ENCODE measurements at places on chromosomes 2 and 18. TPM values are rescaled to one million over a fixed set of nuclear protein-coding genes. Genes with fewer than 3 reads are reported as not detected.

The RAMP1 gene
- total RNA-seq: 29.3 TPM

The POTEC gene
- 0.46 TPM for total RNA-seq

The POTEI gene
- 1.2 TPM for total RNA-seq

The CNRIP1 gene
- total RNA-seq: 80.5 TPM

The CDH2 gene
- 216 TPM for total RNA-seq

The KCTD18 gene
- 11.5 TPM for total RNA-seq

The REG3G gene
- total RNA-seq: not detected

The TPO gene
- 0.23 TPM for total RNA-seq

The SCN3A gene
- 197 TPM for total RNA-seq

The PDE1A gene
- total RNA-seq: 34.4 TPM

The COL3A1 gene
- 109 TPM for total RNA-seq

The ICA1L gene
- 96.4 TPM for total RNA-seq

The FHOD3 gene
- total RNA-seq: 50.5 TPM

The GTF2A1L gene
- total RNA-seq: 0.69 TPM

The CTDP1 gene
- total RNA-seq: 13.8 TPM

The BCL2 gene
- 21.2 TPM for total RNA-seq

The GATA6 gene
- total RNA-seq: 0.23 TPM

The SKOR2 gene
- total RNA-seq: 0.23 TPM

The UPP2 gene
- 0.69 TPM for total RNA-seq

The DYSF gene
- total RNA-seq: 1.8 TPM

The CRACDL gene
- 3.7 TPM for total RNA-seq

The EVA1A gene
- not detected for total RNA-seq

The NLRC4 gene
- total RNA-seq: 1.4 TPM

The ACVR1C gene
- total RNA-seq: 3.5 TPM

The FEV gene
- total RNA-seq: not detected
